ENCODE measurements at places on chromosomes 1 and 21.
A peak's percentile ranks its signal among the peaks of the same experiment; 100 is the strongest.

GRCh38 chr1:9128166-9128519 lies 759 bp downstream of the GPR157 start:
- no peak for DNase-seq

- peak; percentile 13 for DNase-seq
Measured at GRCh38 chr1:67103548-67103947, 31.2 kb downstream of the C1orf141 start.

GRCh38 chr1:243179720-243180119 lies 75.4 kb downstream of the CEP170 start:
- DNase-seq: no peak

DNA sequence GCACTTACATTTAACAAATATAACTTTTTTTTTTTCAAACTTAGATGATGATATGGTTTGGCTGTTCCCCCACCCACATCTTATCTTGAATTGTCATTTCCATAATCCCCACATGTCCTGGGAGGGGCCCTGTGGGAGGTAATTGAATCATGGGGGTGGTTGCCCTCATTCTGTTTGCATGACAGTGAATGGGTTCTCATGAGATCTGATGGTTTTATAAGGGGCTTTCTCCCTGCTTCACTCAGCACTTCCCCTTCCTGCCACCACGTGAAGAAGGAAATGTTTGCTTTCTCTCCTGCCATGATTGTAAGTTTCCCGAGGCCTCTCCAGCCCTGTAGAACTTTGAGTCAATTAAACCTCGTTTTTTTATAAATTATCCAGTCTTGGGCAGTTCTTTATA lies 432.6 kb downstream of the AMY1C start:
- DNase-seq: no peak

GRCh38 chr1:172658871-172659453 lies at the start of gene FASLG:
FASLG (plus strand) TSS chr1:172659103; CDS start chr1:172659202, 99 bp downstream.
- DNase-seq: no peak

- no peak for DNase-seq
Measured at GRCh38 chr1:226666692-226667091, 72.4 kb downstream of the ITPKB start.

All from NCI-H526 (cell line).